ENCODE measurements at places on chromosomes 16 and 17. TPM values are rescaled to one million over a fixed set of nuclear protein-coding genes. Genes with fewer than 3 reads are reported as not detected.

The LRRC46 gene
- 0.67 TPM for polyA plus RNA-seq

The SLC5A11 gene
- polyA plus RNA-seq: not detected

GRCh38 chr17:63960006-63960405 lies 12.7 kb downstream of the SCN4A start:
- no peak for DNase-seq

- peak; percentile 55 for DNase-seq
Measured at GRCh38 chr17:42312285-42313130, 24.2 kb downstream of the STAT5A start.

The HID1 gene
- 1.4 TPM for polyA plus RNA-seq

The HIC1 gene
- polyA plus RNA-seq: 12.7 TPM

The SLC12A3 gene
- not detected for polyA plus RNA-seq

DNA sequence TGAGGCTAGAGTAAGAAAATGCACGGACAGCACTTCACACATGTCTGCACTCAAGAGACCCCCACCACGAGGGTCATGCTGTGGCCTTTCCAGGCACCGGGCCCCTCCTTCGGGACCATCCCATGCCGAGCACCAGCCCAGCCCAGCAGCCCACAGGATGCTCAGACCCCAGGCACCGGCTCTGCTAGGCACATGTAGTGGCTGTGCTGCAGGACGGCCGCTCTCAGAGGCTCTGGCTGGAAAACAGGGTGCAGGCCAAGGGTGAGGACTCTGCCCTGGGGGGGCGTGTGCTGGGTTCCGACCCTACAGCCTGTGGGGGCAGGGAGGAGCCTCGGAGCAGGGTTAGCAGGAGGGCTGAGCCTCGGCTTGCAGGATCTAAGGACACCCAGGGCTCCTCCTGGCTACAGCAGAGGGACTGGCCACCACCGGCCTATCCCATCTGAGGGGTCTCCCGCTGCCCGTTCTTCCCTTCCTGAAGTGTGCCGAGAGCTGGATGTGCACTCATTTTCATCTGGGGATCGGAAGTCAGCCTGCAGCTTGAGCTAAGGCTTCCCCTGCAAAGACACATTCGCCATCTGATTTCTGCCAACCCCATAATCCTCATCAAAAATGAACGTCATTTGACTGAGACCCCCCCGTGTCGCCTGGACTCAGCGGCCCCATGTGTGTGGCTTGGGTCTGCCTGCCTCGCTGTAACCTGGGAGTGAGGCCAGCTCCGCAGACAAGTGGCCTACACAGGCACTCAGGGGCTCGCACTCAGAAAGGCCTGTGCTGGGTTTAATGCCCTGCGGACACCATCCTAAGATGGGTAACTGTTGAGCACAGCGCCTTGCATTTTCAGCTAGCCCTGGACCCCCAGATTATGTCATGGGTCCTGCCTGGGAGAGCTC lies 293.1 kb upstream of the FOXF1 start:
- no peak for DNase-seq

All from AG04450 (cell line).